Activated CD4-positive, alpha-beta T cell treated with anti-CD3 and anti-CD28 coated beads for 24 hours (primary cell): ENCODE measurements at places on chromosomes 3 and 15.

DNA sequence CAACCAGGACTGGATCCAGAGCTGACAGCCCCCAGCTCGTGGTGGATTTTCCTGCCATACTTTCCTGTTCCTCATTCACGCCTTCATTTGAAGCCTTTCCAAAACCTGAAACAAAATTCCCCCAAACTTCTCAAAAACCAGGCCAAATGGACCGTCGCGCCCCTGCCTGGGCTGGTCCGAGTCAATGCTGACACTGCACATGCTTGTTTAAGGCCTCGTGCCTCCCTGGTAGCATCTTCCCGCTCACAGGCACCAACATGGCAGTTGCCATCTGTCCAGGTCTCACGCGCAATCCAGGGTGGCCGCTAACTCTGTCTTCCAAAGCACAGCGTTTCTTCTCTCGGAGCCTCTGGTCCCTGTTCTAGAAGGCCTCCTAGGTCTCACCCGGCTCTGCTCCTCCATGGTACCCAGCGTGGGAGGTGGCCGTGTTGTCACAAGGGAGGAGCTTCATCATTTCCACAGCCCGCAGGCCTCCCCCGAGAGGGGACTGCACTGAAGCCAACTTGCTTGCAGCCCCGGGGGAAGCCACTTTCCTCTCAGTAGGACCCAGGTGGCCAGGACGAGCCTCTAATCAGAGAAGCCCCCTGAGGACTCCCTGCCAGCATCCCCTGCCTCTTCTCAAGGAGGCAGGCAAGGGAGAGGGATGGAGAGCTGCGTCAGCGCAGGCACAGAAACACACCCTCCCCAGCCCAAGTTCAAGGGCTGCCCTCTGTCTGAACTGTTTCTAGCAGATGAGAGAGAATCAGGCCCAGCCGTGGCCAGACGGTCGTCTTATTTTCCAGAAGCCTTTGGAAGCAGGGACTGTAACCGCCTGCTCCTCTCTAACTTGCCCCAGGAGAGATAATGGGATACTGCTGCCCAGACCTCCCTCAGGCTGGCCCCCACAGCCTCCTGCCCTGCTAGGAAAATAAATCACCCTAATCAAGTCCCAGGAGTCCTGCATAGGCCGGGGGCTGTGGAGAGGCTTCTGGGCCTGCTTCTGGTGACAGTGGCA lies 152.8 kb upstream of the TLE3 start:
- no peak for DNase-seq

DNA sequence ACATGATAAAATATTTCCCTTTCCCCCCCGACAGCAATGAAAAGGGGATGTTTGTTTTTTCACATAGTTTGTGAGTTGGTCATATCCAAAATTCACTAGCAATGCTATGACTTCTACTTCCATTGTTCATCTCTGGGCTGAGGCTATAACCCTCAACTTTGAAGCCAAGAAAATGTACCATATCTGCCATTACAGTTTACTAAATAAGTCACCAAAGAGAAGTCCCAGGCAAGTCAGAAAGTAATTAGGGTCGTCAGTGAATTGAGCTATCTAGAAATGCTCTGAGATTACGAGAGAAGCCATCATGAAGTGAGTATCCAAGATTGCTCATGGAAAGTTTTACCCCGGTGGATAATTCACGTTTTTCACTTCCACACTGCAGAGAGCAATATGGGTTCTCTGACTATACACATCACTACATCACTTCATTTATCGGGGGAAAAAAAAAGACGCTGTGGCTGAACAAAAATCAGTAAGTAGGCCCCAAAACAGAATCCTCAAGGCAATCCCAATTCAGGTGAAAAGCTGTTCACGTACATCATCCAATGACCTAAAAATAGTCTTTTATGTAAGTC lies 1.4 kb downstream of the PEAK1 start:
- DNase-seq: no peak

DNA sequence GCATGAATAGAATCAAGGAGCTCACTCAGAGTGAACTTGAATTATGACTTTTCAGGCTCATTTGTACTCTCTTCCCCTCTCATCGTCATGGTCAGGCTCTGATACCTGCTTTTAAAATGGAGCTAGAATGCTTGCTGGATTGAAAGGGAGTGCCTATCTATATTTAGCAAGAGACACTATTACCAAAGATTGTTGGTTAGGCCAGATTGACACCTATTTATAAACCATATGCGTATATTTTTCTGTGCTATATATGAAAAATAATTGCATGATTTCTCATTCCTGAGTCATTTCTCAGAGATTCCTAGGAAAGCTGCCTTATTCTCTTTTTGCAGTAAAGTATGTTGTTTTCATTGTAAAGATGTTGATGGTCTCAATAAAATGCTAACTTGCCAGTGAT lies 9.6 kb downstream of the CCNDBP1 start:
- DNase-seq: no peak

- no peak for DNase-seq
These were observed 51.8 kb downstream of the CYP11A1 start for GRCh38 chr15:74315626-74316025.

- DNase-seq: no peak
These were observed 12.2 kb downstream of the TUBGCP4 start for GRCh38 chr15:43383070-43383469.

DNA sequence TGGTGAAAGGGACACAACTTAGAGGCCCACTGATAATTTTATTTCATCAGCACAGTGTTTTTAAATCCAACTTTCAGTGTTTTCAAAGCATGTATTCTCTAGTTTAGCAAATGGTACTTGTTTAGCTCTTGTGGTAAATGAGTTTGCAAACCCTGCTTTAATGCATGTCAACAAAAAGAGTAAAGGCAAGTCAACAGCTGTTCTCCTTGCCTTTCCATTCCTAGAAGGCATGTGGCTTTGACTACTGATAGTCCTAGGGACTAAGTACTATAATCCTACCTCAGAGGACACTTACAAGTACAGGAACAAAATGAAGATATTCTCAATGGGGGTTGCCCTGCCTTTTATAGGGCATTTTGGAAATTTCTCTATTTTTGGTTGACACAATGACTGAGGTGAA lies 13.1 kb downstream of the NPTN start:
- DNase-seq: no peak

- no peak for DNase-seq
These were observed 224.8 kb upstream of the STAC start for GRCh38 chr3:36155515-36155914.

DNA sequence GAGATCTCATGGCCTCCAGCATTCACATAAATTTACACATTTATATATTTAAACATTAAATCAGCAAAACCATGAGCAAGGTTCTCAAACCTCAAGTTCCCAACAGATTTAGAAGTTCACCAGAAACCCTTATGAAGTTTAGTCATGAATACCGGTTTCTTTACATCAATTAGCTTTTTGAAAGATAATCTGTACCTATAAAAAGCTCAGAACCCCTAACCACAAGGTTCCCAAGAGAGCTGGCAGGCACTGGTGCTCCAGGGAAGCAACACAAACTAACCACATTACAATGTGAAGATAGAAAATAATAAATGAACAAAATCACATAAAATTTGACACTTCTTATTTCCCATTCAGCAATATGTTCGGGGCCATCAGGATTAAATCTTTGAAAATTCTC lies 150.9 kb downstream of the FBN1 start:
- no peak for DNase-seq
